Left lung (tissue), 14 donors: ENCODE measurements at places on chromosomes 12 and 14. TPM values are rescaled to one million over a fixed set of nuclear protein-coding genes. Genes with fewer than 3 reads are reported as not detected.

POTEG gene
- not detected for polyA plus RNA-seq

SELPLG gene
- 4.4 TPM for polyA plus RNA-seq

SRRM4 gene
- 0.31 TPM for polyA plus RNA-seq

WSCD2 gene
- polyA plus RNA-seq: 0.37 TPM

GCH1 gene
- polyA plus RNA-seq: 6.3 TPM

HHIPL1 gene
- polyA plus RNA-seq: 2.2 TPM

KRT3 gene
- not detected for polyA plus RNA-seq

TFCP2 gene
- 56.3 TPM for polyA plus RNA-seq

PRICKLE1 gene
- polyA plus RNA-seq: 51.1 TPM

OR6C68 gene
- polyA plus RNA-seq: not detected

PRMT5 gene
- polyA plus RNA-seq: 105 TPM

MYH6 gene
- not detected for polyA plus RNA-seq

FOXG1 gene
- not detected for polyA plus RNA-seq

CLEC1B gene
- polyA plus RNA-seq: 2.1 TPM

SLCO1B1 gene
- polyA plus RNA-seq: not detected

ANKRD33 gene
- not detected for polyA plus RNA-seq

MORN3 gene
- polyA plus RNA-seq: 2.1 TPM

CDCA4 gene
- 19.5 TPM for polyA plus RNA-seq

DNA sequence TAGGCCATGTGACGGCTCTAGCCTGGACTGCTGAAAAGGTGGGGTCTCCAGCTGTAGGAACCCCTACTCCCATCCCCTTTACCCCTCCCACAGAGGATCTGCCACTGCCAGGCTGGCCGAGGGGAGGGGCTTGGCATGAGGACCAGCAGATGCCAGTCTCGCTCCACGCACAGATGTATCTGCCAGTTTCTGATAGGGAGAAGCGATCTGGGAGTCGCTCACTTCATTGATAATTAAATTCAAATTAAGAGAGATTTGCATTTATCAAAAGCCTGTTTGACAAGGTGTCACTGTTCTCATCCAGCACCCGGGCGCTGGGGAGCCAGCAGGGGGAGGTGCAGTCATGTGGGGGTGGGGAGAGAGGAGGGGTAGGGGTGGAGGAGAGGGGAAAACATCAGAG lies 217.6 kb upstream of the MYL2 start:
- DNase-seq: no peak

DNA sequence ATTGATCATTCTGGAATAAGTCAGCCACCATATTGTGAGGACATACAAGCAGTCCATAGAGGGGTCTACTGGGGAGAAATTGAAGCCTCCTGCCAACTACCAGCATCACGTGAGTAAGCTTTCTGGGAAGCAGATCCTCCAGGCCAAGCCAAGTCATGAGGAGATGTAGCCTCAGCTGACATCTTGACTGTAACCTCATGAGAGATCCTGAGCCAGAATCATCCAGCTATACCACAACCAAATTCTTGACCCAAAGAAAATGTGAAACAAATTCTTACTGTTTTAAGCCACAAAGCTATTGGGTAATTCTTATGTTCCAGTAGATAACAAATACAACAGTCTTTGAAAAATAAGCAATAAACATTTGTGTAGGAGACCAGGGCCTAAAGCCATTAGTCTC lies 479.4 kb upstream of the DCN start:
- peak; percentile 44 for DNase-seq

DNA sequence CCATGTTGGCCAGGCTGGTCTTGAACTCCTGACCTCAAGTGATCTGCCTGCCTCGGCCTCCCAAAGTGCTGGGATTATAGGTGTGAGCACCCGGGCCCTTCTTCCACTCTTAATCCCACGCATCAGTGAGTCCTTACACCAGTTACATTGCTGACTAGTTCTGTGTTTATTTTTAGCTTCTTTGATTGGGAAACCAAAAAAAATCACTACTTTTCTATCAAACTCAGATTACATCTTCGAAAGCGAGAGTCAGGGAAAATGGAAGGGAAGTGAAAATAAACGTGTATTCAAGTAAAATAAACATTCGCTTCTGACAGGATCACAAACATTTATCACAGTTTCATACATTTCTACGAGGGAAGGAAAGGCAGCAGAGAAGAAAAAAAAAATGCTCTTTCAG lies 32.2 kb downstream of the FGD6 start:
- no peak for DNase-seq

DNA sequence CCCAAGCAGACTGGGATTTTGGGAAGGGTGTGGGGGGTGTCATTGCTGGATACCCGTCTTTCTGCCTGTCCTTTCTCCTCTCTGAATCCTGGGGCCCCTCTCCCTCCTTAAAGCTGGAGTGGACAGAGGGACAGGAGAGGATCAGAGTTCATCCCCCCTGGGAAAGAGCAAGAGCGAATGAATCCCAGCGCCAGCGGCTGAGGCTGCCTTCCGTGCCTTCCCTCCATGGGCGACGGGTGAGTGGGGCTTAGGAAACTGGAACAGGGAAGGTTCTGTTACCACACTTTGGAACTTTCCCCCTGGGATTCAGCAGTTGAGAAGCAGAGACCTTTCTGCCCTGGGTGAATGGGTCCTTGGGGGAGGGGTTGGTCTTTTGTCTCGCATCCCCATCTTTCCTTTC lies 16.2 kb upstream of the RIN3 start:
- DNase-seq: no peak

GRCh38 chr14:105495101-105495989 lies 4.3 kb downstream of the TEDC1 start:
- DNase-seq: no peak

DNA sequence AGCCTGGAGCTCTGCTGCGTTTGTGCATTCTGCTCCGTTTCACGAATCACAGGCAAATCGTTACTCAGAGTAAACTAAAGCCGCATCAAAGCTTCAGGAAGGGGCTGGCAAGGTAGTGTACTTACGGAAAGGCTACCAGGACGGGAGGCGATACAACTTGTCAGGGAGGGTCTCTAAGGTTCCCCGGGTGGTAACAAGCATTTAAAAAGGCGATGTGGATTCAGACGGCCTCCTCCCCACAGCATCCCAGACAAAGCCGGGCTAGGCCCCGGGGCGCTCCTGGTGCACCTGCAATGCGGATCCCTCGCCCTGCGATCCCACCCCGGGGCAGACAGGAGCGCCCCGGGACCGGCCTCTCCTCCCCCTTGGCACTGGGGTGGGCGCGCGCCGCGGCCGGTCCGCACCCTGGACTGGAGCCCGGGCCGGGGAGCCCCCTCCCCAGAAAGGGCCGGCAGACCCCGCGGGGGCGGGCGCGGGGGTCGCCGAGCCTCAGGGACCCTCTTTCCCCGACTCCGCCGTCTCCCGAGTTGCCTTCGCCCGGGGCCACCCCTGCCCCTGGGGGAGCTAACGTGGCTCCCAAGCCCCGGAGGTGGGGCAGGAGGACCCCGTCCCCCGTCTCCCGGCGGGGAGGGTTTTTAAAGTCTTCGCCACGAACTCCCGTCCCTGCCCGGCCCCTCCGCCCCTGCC lies 718 bp downstream of the CCDC92 start:
- peak; percentile 36 for DNase-seq

GRCh38 chr12:18355429-18355828 lies 94.1 kb downstream of the PIK3C2G start:
- no peak for DNase-seq

- no peak for DNase-seq
Measured at GRCh38 chr12:57625261-57626032, 7.6 kb downstream of the B4GALNT1 start.

DNA sequence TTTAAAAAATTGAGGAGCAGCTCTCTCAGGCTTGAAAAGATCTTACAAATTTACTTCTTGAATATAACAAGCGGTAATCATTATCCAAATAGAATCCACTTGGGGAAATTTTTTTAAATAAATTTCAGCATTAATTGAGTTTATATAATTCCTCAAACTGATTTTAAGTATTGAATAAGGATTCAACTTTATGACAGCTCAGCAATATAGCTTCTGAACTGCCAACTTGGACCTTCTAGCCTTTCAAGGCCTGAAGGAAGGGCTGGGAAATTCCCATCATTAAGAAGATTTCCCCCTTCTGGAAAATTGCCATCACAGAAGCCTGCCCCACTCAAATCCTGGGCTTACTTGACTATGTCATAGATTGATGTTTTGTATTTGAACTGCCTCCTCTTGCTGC lies 57.5 kb upstream of the GARIN2 start:
- DNase-seq: no peak

- DNase-seq: no peak
Measured at GRCh38 chr12:78739653-78740052, 124.9 kb upstream of the SYT1 start.

DNA sequence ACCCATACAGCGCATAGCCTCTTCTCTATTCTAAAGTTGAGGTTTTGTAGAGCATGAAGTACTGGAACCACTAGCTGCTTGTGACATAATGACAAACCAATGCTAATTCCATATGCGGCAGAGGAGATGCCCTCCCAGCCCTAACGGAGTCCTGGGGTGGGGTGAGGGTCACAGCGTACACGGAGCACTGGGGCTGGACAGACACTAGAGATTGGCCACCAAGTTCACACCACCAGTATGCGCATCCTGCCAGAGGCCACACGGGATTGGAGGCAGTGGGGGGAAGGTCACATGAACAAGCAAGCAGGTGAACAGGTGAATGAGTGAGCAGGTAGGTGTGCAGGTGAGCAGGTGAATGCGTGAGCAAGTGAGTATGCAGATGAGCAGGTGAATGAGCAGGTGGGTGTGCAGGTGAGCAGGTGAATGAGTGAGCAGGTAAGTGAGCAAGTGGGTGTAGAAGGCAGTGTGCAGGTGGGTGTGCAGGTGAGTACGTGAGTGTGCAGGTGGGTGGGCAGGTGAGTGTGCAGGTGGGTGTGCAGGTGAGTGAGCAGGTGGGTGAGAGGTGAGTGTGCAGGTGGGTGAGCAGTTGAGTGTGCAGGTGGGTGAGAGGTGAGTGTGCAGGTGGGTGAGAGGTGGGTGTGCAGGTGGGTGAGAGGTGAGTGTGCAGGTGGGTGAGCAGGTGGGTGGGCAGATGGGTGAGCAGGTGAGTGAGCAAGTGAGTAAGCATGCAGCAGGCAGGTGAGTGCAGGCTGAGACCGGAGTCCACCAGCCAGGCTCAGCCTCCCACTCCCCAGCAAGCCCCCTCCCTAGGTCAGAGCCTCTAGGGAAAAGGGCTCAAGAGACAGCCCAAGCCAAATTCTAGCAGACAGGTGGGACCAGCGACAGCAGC lies 52.7 kb downstream of the CCDC85C start:
- DNase-seq: no peak

- DNase-seq: no peak
Measured at GRCh38 chr14:78829274-78829673, 659.1 kb downstream of the NRXN3 start.

DNA sequence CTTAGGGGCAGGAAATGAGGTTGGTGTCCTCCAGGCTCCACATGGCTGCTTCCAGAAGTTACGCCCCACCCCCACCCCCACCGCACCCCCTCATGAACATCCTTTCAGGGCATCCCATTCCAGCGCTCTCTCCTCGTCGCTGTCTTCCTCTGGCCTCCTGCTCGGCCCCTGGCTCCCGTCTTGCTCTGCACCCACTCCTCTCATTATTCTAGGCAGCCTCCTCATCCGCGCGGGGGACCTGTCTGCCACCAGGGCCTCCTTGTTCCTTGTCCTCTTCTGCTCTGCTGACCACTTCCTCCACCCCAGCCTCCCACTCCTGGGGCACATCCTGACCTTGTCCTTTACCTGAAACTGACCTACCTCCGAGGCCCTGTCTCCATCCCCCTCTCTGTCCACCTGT lies 29.8 kb upstream of the PLEKHG6 start:
- no peak for DNase-seq

DNA sequence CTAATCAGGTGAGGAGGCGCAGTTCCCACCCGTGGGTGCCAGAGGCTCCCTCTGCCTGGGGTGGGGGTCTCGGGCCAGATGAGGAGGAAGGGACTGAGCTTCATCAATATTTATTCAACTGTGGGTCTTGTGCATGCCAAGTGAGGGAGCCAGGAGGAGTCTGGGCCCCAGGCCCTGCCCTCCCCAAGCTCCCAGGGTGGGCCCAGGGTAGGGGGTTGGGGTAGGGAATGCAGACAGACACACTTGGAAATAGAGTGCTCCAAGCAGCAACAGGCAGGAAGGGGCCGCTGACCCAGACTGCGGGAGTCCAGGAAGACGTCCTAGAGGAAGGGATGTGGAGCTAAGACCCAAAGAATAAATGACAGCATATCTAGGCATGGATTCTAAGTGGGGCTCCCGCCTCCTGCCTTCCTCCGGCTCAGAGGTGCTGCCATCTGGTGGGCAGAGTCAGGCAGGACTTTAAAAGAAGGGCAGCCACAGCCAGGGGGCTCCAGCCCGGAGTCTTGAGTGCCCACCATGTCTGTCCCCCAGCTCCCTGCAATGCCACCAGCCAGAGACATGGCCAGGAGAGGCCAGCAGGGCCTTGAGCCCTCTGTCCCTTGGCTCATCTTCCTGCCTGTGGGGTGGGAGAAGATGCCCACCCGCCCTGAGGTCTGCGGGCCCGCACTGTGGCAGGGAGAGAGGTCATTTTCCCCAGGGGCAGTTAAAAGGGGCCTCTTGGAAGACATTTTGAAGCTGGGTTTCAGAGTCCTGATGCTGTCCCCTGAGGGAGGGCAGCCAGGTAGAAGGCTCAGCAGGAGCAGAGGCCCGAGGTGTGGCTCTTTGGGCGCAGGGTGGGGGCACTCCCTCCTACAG lies 70.1 kb downstream of the PHETA1 start:
- DNase-seq: peak; percentile 74

DNA sequence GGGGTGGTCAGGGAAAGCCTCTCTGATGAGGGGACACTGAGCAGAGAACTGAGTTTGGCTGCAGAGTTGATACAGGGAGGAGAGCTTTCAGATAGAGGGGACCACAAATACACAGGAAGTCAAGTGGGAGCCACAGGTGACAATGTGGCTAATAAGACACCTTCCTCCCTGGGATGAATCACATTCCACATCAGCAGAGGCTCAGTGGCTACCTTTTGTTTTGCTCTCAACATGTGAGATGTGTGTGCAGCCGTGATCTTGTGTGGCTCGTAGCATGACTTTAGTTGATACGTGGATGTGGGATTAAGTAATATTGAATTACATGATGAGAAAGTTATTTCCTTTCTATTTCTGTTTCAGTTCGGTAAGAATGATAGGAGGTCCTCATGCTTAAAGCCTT lies 7.5 kb downstream of the CRADD start:
- no peak for DNase-seq

DNA sequence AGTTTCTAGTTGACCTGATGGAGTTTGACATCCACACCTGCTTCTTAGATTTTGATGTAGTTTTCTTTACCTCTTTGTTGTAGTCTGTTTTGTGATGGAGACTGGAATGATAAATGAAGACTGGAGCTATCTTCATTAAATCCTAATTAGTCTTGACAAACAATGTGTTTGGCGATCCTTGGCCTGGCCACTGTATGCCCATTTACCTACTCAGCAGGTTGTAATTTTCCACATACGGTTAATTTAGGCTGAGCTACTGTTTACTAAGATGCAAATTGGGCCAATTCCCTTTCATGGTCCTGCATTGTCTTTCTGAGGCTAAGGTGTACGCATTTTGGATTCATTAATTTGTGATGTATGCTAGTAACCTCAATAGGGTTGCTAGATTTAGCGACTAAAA lies at the start of gene TAS2R7:
TSS of gene TAS2R7 (minus strand) at position 41 of the 400 bp plus-strand sequence. CDS start 57 bp downstream, outside the sequence.
- no peak for DNase-seq

- no peak for DNase-seq
Measured at GRCh38 chr14:103527408-103528145, 1.4 kb upstream of the TRMT61A start.

GRCh38 chr12:103181366-103182152 lies 224.1 kb downstream of the ASCL1 start:
- DNase-seq: no peak

- no peak for DNase-seq
Measured at GRCh38 chr12:38527631-38528030, 211.1 kb downstream of the ALG10B start.
